ENCODE measurements at places on chromosomes 5 and 9.

GRCh38 chr9:96318921-96319565, 17.1 kb upstream of the HSD17B3 start:
- no peak for DNase-seq

GRCh38 chr5:61293071-61293470, 39.0 kb upstream of the ZSWIM6 start:
- no peak for DNase-seq

DNA sequence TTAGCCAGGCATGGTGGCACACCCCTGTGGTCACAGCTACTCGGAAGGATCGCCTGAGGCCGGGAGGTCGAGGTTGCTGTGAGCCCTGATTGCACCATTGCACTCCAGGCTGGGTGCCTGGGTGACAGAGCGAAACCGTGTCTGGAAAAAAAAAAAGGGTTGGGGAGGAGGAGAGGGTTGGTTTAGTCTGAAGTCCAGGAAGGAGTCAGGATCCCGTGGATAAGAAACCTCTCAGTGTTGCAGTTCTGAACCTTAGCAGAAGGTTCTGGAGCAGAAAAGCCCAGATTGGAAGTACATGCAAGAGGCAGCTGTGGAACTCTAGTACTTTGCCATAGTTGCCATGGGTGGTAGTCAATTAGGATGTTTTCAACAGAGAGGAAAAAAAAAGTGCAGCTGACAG, 125.2 kb upstream of the CPEB4 start:
- no peak for DNase-seq

DNA sequence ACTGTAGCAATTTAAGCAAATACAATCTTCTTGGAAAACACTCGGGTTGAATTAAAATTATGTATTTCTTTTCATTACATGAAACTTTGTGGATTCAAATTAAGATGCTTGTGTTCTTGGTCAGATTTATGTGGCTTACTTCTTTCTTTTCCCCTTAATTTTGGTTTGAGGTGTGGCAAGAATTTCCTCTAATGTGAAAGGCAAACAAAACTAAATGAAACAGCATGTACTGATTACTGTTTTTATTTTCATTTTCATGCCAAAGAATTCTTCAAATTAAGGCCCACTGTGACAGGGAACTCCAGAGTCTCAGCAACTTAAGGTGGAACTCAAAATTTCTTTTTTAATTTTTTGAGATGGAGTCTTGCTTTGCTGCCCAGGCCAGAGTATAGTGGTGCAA, at the start of gene OMD:
OMD (minus strand) TSS at position 132 of the 400 bp plus-strand sequence. CDS start 6,913 bp downstream, outside the sequence.
- DNase-seq, result no peak

DNA sequence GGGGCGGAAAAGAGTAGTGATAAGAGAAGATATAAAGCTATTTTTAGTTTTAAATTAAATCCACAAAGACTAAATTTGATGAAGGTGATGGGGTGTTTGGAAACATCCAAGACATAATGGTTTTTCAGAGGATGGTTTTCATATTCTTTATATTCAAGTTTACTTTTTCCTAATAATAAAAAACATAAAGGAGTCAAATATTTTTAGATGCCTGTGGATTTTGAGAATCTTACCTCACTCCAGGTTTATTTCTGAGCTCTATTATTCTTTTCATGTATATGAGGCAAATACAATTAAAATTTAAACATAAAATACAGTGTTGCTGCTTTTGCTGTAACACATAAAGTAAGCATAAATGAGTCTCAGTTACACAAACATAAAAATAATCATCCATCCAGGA, 22.2 kb downstream of the MRPS30 start:
- no peak for DNase-seq

DNA sequence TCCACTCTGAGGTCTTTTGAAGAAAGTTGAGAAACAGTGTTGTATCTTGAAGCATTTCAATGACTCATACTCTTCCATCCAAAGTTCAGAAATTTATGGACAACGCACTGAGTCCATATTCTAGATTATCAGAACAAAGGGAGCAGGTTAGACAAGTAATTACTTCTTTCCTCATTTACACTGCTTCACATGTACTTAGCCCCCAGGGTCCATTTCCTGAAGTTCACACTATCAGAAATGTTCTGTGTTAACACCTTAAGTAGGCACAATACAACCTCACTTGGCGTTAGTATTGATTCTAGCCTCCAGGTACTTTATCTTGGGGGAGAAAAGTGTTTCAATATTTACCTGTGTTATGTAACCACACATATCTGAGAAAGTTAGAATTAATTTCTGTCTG, 487.9 kb upstream of the DMAC1 start:
- no peak for DNase-seq

GRCh38 chr9:79610019-79610631, 38.4 kb downstream of the TLE4 start:
- no peak for DNase-seq

- DNase-seq, result peak; percentile 52
These were observed 173.0 kb upstream of the DAPK1 start for GRCh38 chr9:87324613-87325194.

GRCh38 chr9:86676396-86676795, 270.9 kb downstream of the GAS1 start:
- no peak for DNase-seq

- no peak for DNase-seq
These were observed 724.3 kb downstream of the PRELID2 start for GRCh38 chr5:145110834-145111233.

DNA sequence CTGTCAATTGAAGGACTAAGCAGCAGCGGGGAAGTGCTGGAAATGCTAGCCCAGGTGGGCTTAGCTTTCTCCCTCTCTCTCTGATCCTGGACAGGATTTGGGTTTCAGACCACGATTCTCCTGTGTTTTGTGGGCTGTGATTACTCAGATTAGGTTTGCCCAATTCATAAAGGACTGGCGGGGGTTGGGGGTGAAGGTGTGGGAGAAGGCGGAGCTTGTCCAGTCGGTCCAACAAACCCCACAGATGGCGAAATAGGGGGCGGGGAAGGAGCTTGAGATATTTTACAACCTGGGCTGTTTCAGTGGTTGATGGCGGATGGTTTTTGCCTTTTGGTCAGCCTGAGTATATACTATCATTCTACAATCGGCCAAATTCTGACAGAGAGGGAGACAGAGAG, 35.2 kb downstream of the PCDHAC2 start:
- DNase-seq, result peak; percentile 33

DNA sequence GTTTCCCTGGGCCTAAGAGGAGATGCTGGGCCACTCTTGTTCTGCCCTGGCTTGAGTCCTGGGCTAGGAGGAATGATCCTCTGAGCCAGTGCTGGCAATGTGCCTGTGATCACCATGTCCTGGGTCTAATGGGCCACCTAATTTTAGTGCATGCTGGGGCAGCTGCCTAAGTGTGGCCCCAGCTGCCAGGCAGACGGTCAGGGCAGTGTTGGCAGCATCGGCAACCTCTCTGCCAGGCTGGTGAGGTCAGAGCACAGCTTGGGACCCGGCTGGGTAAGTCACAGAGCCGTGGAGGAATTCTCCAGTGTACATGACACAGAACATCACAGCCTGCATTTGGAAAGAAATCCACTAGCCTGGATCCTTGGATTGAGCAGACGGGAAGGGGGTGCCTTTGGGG, 21.4 kb upstream of the PITX1 start:
- no peak for DNase-seq

- DNase-seq, result no peak
These were observed 91.6 kb upstream of the FSTL4 start for GRCh38 chr5:133703935-133704334.

- no peak for DNase-seq
These were observed 1114.9 kb upstream of the C9orf72 start for GRCh38 chr9:28688172-28688571.

GRCh38 chr5:11222169-11222568, 461.1 kb upstream of the DAP start:
- no peak for DNase-seq

DNA sequence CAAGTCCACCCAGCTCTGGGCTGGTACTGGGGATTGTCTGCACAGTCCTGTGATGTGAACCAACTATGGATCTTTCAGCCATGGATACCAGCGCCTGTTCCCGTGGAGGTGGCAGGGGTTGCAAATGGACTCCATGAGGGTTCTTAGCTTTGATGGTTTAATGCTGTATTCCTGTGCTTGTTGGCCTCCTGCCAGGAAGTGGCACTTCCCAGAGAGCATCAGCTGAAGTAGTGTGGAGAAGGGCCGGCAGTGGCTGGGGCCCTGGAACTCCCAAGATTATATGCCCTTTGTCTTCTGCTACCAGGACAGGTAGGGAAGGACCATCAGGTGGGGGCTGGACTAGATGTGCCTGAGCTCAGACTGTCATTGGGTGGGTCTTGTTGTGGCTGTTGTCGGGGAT, 1104.8 kb upstream of the COX7C start:
- no peak for DNase-seq

DNA sequence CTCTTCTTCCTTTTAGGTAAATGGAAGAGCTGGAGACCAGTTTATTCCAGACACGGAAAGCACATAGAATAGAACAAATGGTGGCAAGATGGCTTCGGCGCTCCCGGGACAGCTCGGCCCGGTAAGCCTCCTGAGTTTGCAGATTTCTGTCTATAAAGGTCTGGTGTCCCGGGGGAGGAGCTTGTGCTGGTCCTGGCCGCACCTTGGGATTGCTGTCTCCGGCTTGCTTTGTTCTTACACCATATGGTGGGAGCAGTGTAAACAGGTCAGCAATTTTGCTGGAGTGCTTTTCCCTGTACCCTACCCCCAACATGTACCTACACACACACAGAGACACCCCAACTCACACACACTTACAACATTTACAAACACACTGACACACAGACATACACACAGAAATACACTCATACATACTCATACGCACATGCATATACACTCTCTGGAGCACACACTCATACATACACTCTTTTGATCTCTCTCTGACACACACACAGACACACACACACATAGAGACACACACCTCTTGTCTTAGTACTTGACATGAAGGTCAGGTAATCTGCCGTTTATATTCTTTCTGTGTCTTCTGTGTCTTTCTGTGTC, 42.0 kb downstream of the FRMPD1 start:
- DNase-seq, result no peak

DNA sequence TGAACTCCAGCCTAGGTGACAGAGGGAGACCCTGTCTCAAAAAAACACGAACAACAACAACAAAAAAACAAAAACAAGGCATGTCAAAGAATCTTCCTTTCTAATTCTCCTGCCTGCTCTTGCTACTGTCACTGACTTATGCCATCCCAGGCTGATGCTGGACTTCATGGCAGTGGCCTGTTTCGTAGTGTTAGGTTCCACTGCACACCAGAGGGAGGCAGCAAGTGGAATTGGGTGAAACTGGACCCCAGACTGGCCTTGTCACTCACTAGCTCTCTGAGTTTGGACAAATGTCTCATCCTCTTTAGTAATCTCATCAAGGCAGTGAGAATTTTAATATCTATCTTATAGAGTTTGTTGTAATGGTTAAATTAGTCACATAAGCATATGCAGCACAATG, 12.9 kb downstream of the NIM1K start:
- no peak for DNase-seq

GRCh38 chr9:123033864-123034601, 566 bp downstream of the GPR21 start:
- DNase-seq, result no peak

DNA sequence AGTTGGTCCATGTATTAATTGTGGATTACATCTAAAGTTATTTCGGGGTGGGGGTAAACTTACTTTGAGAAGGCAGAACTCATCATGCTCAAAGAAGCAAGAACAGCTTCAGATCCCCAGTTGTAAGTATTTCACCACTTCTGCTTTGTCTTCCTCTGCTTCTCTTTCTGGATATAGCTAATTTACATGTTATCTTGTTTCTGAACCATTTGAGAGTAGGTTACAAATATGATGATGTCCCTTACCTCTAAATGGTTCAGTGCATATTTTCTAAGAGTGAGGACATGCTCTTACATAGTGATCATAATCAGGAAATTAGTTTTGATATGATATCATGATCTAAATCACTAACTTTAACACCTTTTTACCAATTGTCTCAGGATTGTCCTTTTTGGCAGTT, 11.9 kb downstream of the TRIO start:
- DNase-seq, result no peak

DNA sequence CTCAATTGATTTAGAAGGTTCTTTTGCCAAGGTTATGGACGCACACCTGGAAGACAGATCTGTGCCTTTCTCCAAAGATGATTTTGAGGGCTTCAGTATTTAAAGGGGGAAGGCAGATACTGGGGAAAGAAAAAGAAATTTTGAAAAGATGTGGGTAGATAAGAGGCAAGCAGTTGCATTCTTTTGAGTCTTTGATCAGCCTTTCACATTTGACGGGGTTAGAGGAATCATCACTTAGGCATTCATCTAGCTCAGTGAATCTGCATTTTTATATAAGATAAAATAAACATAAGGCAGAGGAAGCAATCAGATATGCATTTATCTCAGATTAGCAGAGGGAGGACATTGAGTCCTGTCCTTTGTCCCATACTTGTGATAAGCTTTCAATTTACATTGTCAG, 243.4 kb upstream of the RAI14 start:
- no peak for DNase-seq

- no peak for DNase-seq
These were observed 25.3 kb upstream of the SLC1A1 start for GRCh38 chr9:4464911-4465513.

DNA sequence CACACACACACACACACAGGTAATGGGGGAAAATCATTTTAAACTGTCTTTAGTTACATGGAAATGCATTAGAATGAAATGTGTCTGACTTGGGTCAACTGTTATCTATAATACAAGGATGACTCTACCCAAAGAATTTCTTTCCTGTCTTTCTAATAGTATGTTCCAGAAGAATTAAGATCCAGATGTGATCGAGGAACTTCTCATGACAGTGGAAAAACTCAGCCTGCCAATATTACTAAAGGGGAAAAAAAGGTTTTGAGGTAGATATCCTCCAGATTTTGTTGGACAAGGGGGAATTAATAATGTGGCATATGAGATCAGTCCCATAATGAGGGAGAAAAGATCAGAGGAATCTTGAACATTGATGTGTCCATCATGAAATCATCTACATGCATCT, 190.6 kb upstream of the MAP3K1 start:
- no peak for DNase-seq

DNA sequence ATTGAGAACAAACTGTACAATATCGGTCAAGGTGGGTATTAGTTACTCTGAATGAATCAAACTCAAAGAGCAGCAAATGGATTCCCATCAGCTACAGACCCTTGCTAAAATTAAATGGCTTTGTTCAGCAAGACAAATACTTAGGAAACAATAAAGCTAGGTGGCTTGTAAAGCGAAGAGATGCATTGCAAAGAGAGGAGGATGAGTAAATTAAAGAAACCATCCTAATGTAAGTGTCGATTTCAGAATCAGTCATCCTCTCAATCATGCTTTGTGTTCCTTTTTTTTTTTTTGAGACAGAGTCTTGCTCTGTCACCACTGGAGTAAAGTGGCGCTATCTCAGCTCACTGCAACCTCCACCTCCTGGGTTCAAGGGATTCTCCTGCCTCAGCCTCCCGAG, 359.2 kb upstream of the ZNF462 start:
- no peak for DNase-seq

- DNase-seq, result no peak
These were observed 80.1 kb downstream of the ALDH1A1 start for GRCh38 chr9:72872718-72873117.

GRCh38 chr5:158642879-158643278, 456.8 kb downstream of the EBF1 start:
- no peak for DNase-seq
